Stimulated activated CD8-positive, alpha-beta memory T cell treated with anti-CD3 and anti-CD28 coated beads, Interleukin-15, amount 100 ng/mL, for 24 hours (primary cell): ENCODE measurements at places on chromosomes 3 and 15.

GRCh38 chr3:49135499-49135898 is 2.6 kb upstream of the LAMB2 start:
- no peak for DNase-seq

DNA sequence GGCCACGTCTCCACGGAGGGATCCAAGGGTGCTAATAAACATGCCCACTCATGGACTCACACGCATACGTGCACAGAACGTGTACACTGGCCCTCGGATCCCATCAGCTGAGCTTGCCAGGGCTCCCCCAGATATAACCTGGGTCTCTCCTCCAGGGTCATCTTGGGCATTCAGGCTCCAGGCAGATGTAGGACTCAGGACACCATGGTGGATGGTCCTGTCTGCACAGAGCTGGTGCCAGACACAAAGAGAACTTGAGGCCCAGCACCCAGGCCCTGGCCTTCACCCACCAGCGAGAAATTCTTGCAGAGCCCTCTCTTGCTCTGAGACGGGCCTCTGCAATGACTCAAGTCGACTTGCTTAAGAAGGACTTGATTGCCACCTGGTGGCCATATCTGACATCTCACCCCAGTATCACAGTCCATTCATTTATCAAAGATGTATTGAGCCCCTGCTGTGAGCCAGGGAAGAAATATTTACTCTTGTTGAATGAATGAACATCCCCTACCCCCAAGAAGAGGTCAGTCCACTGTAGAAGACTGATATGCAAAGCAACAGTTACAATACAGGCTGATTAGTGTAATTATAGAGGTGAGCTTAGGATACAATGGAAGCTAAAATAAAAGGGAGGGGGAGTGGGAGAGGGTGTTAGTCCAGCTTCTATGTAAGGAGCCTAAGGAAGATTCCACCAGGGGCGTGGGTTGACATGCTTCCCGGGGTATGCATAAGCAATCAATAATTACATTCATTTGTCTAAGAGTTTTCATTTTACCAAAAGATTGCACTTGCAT is 34.2 kb upstream of the VPS8 start:
- peak; percentile 22 for DNase-seq

- no peak for DNase-seq
Measured at GRCh38 chr3:141603473-141604035, 116.7 kb downstream of the RASA2 start.

GRCh38 chr3:8218353-8218940 is 283.2 kb upstream of the LMCD1 start:
- DNase-seq = no peak

GRCh38 chr15:89157918-89158564 is 63.3 kb downstream of the RLBP1 start:
- DNase-seq = no peak

- DNase-seq = no peak
Measured at GRCh38 chr3:62872318-62872717, 2.9 kb downstream of the CADPS start.

DNA sequence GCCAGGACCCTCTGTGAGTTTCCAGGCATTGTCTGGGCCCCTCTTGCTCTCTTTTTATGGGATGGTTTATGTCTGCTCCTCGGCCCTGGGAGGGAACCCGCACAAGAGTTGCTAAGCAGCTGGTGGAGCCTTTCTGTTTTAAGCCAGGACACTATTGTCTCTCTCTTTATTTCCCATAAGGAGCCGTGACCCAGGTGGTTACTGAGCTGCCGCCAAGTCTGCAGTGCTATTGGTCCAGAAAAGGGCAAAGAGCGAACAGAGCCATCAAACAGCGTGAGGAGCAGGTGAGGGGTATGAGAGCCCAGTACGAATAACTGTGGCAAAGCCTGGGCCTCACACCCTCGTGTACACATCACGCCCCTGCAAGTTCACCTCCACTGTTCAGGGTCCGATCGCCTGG is 280.2 kb downstream of the SHQ1 start:
- DNase-seq = no peak

DNA sequence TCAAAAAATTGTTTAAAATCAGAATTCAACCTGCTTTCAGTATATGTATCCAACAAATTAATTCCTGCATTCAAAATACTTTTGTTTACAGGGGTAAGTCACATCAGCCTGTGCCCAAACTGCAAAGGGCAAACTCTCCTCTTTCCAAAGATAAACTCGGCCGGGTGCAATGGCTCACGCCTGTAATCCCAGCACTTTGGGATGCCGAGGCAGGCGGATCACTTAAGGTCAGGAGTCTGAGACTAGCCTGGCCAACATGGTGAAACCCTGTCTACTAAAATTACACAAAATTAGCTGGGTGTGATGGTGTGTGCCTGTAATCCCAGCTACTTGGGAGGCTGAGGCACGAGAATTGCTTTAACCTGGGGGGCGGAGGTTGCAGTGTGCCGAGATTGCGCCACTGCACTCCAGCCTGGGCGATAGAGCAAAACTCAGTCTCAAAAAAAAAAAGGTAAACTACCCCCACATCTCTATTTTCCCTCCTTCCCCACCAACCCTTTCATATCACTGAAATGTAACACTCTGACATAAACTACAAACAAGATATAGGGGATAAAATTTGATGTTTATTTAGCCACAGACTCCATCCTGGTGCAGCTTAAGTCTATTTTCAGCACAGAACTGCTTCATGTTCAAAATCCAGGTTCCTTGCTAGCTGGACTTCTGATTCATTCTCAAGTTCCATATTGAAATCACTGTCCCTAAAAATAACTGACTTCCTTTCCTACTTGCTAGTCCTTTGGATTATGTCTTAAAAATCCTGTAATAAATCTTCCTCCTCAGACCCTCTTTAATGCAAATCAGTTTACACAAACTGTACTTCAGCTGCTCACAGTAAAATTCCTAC is 15.4 kb downstream of the UBP1 start:
- no peak for DNase-seq

- DNase-seq = no peak
Measured at GRCh38 chr15:32851572-32851971, 133.8 kb downstream of the GREM1 start.

- no peak for DNase-seq
Measured at GRCh38 chr3:10915376-10915775, 77.2 kb upstream of the SLC6A1 start.

DNA sequence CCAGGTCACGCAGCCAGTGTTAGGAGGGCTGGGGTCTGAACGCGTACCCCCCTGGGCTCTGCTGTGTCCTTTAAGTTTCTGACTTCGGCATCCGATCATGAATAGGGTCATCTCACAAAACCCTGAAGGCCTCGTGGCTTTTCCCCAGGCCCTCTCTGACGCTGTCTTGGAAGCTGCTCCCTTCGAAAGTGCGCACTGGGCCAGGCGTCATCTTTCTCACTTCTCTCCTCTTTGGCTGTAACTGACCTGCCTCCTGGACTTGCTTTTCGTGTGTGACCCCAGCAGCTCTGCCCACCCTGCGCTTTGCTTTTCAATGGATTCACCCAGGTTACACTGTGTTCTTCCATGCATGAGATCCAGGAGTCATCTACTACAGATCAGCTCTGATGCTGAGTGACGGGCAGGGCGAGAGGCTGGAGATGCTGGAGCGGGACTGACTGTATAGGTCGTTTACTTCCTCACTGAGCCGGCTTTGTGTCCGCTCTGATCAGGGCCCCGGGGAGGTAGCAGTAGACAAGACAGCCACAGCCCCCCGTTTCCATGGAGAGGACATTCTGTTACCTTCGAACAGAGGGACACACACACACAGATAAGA is 45.0 kb upstream of the PCSK6 start:
- no peak for DNase-seq

- DNase-seq = no peak
Measured at GRCh38 chr3:48039487-48040190, 23.4 kb upstream of the MAP4 start.

DNA sequence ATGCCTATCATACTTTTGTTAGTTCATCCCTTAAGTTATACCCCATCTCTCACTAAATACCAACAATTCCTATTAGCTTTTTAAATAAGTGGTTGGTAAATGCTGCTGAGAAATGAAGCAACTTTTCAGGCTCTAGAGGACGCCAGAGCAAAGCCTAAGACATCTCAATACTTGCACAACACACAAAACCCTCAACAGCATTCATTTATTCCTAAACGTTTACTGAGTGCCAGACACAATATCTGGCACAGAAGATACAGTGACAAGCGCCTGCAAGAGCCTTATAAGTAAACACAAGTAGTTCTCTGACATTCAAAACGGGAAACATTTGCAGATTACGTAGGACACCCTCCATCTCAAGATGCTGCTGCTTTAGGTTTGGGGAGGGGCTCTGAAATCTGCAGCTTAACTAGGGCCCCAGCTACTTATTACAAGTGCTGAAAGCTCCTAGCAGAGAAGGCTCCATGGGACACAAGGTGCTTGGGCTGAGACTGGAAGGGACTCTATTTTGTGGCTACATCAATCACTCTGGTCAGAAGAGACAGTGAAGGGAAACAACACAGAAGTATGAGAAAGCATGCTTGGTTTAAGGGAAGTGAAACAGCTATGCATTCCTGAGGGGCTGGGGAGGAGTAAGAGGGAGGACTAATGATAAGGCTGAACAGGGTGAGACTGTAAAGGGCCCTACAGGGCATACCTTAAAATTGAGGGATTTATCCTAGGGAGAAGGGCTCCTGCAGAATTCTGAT is 311.3 kb downstream of the PLCL2 start:
- DNase-seq = no peak

- DNase-seq = no peak
Measured at GRCh38 chr3:157074490-157074889, 85.5 kb downstream of the CCNL1 start.

DNA sequence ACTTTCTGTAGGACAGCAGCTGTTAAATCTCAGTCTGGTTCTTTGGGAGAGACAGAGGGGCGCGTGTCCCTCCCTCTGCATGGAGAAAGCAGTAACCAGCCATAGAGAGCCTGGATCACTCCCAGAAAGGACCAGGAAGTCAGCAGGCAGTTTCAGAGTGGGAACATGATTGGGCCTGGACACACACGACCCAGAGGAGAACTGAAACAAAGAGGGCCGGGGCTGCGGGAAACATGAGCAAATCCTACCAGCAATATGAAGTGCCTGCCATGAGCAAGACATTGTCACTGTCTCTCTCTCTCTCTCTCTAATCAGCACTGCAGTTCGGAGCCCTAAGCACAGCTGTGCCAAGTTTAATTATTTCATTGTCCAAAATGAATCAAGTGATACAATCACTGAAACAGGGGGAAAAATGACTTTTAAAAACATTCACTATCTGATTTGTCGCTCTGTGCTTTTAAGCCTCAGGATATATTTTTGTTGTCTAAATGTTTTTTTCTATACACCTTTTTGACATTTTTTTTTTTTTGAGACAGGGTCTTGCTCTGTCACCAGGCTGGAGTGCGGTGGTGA is 17.6 kb downstream of the MUC13 start:
- DNase-seq = no peak

DNA sequence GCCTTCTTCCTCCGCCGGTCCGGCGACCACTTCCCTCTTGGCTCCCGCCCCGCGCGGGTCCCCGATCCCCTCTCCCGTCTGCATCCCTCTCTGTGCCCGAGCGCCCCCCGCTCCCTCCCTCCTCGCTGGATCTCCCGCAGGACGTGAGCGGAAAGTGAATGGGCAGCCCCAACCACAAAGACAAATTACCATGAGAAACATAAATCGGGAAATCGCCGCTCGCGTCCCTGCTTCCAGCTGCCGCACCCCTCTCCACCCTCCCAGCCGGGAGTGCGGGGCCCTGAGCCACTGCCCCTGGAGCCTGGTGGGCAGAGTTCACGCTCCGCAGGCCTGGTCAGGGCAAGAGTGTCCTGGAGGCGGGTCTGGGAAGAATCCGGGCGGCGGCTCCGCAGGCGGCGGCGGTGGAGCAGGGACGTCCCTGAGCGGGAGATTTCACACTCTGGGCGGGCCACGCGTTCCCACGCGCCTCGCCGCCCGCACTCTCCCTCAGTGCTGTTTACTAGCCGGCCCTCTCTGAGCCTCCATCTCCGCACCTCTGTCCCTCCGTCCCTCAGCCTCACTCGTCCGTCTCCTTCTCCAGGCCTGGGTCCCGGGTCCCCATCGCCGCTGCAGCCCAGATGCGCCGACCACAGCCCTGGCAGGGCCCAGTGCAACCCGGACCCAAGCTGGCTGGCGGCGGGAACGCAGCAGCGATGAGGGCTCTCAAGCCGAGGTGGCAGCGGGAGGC is 835 bp downstream of the SEMA5B start:
- no peak for DNase-seq

- DNase-seq = no peak
Measured at GRCh38 chr3:197564097-197564843, 8.5 kb upstream of the BDH1 start.

GRCh38 chr15:77532846-77533245 is 99.9 kb downstream of the LINGO1 start:
- DNase-seq = no peak

GRCh38 chr3:123256256-123256655 is 54.5 kb downstream of the SEC22A start:
- DNase-seq = no peak

DNA sequence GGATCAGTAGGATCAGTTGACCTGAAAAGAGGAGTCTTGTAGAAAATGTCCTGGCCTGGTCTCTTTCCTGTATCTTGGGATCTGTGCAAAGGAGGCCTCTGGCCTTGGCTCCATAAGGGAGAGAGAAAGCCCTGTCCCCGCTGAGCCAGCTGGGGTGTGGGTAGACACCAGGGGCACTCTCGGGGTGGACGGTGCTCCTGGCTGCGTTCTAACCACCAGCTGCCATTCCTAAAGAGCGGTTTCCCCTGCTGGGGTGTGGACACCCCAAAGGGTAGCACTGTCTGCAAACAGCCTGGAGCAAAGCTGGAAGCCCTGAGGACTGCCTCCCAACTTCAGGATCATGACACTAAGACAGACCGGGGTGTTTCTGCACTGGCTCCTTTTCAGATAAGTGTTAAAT is 23.5 kb downstream of the SYNM start:
- DNase-seq = no peak

GRCh38 chr15:77702211-77702957 is 69.7 kb upstream of the LINGO1 start:
- no peak for DNase-seq

DNA sequence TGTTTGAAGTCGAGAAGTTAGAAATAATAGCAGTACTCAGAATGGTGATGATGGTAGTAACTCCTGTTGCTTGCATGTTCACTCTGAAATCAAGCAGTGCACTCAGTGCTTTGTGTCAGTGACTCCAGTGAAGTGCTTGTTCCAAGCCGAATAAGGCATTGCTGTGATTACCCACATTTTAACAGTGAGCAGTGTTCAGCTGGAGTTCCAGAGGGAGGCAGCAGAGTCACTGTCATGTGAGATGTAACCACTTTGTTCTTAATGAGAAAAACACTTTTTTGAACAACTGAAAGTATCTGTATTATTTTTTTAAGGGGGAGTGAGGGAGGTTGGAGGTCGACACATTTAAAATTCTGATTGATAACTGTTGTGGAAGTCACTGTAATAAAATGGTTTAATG is 3.7 kb downstream of the MDFIC2 start:
- no peak for DNase-seq

- no peak for DNase-seq
Measured at GRCh38 chr15:90686435-90687218, 30.5 kb upstream of the BLM start.

- DNase-seq = no peak
Measured at GRCh38 chr3:106765342-106765741, 611.9 kb upstream of the CCDC54 start.

GRCh38 chr3:169144270-169144669 is 519.2 kb downstream of the MECOM start:
- no peak for DNase-seq
